Fibroblast of the conjunctiva (primary cell): ENCODE measurements at places on chromosomes 1 and 21.
A peak's percentile ranks its signal among the peaks of the same experiment; 100 is the strongest.

DNA sequence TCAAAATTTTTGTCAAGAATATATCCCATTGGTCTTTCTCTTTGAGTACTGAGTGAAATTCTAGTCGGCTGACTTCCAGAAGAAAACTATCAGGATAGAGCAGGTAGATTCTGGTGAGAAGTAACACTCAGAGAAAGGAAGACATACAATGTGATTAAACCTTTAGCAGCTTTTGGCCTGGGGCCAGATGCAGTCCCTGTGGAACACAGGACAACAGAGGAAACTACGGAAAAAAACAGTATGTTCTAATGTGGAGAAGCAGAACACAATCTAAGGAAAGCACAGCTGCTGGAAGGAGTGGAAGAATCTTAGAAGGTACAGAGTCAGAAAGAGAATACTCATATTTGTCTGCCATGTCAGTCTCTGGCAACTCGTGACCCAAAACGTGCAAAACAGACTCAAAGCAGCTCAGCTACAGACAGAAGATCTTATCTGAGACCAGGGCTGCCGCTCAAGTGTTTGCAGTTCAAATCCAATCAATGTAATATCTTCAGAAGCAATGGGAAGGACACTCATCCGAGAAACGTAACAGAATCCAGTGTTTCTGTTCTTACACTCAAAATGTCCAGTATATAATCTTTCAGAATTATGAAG is 283.8 kb downstream of the MRPL39 start:
- DNase-seq = no peak

DNA sequence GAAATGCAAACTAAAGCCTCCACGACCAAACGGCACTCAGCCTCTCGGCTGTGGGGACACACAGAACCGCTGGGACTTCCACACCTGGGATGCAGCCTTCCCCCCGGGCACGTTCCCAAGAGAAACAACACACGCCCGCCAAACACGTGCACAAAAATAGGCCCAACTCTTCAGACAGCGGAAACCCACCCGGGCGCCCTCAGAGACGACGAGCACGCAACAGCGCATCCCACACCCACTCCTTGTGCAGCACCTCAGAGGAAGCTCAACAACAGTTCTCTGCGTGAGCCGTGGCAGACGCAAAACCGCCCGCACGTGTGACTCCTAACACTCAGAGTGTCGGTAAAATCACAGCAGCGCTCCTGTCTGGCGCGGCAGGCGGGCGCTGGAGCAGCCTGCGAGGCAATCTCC is 5.3 kb downstream of the C1orf159 start:
- DNase-seq = no peak

- no peak for DNase-seq
Measured at GRCh38 chr1:193190096-193190744, 3.8 kb upstream of the B3GALT2 start.

DNA sequence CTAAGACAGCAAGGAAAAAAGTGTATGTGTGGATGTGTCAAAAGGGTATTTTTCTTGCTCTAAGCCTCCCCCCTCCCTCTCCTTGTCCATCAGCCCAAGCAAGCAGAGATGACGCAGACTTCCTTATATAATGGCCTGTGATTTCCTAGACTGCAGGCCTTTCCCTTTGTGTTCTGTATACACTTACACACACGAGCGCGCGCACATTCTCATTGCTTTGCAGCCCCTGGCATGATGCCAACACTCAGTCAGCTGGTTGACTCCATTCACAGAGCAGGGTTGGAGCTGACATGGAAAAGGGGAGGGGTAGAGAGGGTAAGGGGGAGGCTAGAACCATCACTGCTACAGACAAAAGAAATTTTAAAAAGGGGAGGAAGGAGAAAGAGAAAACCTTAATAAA is 41.8 kb downstream of the GATAD2B start:
- DNase-seq = peak; percentile 86

DNA sequence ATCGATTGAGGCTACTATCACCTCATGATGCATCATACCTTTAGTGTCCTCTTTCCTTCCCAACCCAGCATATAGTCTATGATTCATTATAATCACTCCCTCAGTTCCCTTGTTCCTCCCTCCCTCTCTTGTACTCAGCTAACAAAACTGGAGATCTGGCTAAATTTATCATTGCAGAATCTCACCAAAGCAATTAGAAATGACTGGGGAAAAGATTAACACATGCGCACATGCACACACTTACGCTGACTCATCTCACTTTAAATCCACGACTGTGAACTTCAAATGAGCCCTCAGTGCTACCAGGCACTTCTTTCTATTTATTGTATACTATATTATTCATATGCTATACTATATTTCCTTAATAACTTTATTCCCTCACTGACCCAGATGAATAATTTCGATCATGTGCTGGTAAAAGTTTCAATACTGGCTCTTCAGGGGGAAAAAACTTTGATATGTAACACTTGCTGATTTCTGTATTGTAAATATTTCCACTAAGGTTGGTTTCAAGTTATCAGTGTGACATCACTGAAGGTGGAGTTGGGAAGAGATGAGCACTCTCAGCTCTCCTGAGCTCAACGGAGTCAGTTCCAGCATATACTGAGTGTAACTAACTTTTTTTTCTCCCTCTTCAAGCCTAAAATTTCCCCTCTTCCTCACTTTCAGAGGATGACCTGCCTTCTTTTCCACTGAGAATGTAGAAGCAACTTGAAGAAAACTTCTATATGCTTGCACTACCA is 613.7 kb upstream of the B3GALT2 start:
- DNase-seq = no peak

DNA sequence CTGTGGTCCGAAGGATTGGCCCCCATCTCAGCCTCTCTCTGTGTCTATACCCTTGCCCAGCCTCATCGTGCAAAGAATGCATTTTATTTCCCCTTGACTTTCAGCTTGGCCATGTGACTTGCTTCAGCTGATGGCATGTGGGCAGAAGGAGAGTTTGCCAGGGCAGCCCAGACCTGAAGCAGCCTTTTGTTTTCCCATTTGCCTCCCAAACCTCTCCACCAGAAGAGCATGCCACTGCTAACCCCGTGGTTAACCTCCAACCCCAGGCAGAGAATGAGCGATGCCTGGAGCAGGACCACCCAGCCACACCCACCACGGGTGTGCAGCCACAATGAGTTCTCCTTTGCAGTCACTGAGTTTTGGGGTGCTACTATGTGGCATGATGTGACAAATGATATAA is 136.4 kb downstream of the SETD4 start:
- no peak for DNase-seq

DNA sequence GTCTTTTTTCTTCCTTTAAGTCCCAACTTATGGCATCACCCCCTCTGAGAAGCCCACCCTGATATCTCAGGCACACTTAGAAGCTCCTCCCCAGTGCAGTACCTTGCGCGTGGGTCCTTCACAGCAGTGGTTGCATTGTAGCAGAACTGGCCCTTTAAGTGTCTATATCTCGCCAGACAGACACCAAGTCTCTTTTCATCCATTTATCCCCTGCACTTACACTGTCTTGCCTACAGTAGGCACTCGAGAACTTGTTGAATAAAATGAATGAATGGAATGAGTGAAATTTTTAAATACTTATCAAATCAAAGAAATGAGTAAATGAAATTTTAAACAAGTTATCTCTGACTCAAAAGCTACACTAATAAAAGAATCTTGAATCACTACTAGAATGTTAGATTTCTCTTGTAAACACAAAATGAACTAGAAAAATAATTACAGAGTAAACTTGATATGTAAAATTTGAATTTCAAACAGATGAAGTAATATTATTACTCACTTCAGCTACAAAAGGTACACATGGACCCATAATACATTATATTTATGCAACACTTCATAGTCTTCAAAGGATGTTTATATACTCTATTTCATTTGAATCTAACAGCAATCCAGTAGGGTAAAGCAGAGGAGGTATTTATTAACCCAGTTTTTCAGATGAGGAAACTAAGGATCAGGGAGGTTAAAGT is 54.7 kb upstream of the MAN1A2 start:
- no peak for DNase-seq

GRCh38 chr1:109171646-109172045 is 42.1 kb upstream of the SARS1 start:
- DNase-seq = no peak

GRCh38 chr21:25757531-25757930 is 22.8 kb downstream of the GABPA start:
- DNase-seq = no peak
